Stimulated activated CD8-positive, alpha-beta memory T cell treated with anti-CD3 and anti-CD28 coated beads, Interleukin-4, amount 100 ng/mL, for 1 hour (primary cell): ENCODE measurements at places on chromosomes 2 and 18.

DNA sequence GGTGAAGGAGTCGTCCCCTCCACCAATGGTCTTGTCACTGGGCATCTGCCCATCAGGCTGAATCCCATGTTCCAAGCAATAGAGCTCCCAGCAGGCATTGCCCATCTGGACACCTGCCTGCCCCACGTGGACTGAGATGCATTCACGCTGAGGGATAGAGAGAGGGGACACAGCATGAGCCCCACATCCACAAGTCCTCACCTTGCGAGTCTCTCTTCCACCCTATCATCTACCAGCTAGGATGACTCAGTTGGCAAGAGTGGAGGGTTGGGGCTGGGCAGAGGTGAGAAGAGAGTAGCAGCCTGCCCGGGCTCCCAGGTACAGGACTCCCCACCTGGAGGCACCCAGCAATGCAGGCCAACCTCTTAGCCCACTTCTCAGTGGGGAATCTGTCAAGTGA is 959 bp upstream of the TUBA4B start:
- no peak for DNase-seq

- DNase-seq = no peak
Observed at GRCh38 chr18:3924455-3924854, 474.5 kb downstream of the TGIF1 start.

DNA sequence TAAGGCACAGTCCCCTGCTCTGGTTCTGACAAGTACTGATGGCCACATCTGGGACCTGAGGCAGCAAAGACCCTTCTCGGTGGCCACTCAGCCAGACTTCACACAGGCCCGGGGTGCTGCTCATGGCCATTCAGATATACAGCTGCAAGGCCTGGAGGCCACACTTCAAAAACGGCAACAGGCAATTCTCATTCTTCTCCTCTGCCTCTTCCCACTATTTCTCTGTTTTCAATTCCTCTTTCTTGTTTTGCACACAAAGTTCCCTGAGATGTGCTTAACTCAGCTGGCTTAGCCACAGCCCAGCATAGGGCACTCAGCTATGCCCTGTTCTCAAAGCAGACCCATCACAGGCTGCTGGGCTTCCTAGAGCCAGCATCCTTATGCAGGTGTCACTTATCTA is 29.9 kb downstream of the PTPN18 start:
- DNase-seq = no peak

GRCh38 chr2:182971820-182972547 is 66.3 kb downstream of the NCKAP1 start:
- no peak for DNase-seq

- DNase-seq = no peak
Observed at GRCh38 chr2:97950329-97951154, 45.2 kb downstream of the TMEM131 start.

GRCh38 chr2:224366267-224366844 is 35.6 kb downstream of the FAM124B start:
- DNase-seq = no peak

GRCh38 chr2:224023188-224023587 is 15.9 kb downstream of the SERPINE2 start:
- no peak for DNase-seq

DNA sequence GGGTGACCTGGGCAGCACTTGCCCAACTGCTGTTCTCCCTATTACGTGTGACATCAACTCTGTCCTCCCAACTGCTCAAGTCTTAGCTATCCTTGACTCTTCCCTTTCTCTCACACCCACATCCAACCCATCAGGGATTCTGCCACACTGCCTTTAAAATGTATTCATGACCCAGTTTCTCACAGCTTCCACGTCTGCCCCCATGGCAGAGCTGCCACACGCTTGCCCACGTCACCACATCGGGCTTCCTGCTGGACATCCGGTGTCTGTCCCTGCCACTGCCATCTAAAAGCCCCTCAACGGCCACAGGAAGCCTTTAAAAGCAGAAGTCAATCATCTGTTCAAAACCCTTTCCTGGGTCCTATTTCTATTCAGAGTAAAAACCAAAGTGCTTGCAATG is 233.1 kb upstream of the POU3F3 start:
- DNase-seq = no peak

DNA sequence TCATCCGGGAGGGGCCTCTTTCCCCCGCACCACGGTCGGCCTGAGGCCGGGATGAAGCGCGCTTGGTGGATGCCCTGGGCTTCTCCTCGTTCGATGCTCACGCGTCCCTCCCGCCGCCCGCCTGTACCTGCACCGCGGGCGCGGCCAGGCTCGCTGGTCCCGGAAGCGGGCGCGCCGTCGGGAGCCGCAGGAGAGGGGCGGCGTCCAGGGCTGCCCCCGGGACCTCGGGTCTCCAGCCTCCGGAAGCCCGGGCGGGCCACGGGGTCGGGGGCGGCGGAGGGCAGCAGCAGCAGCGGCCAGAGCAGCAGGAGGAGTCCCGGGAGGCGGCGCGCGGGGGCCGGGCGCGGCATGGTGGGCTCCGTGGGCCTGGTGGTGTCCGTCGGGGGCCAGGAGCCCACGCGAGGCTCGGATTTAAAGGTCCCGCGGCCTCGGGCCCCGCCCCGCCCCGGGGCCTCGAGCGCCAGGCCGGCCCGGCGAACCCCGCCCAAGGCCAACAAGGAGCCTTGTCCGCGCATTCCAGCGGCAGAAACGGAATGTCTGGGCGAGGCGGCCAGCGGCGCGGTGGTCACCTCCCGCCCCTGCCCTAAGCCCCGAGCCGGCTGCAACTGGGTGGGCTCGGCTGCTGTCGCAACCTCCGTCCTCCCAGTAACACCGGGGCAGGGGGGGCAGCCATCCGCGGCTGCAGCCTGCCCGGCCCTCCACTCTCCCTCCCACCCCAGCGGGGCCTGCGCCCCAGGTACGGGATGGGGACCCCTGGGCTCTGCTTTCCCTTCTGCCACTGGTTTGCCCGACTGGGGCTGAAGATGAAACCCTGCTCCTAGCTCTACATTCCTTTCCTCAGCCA is at the start of gene MATN3:
MATN3 (minus strand) TSS at position 387 of the 844 bp plus-strand sequence; CDS start at position 350, 37 bp downstream.
- DNase-seq = no peak

GRCh38 chr2:171238946-171239345 is 78.3 kb upstream of the TLK1 start:
- no peak for DNase-seq

DNA sequence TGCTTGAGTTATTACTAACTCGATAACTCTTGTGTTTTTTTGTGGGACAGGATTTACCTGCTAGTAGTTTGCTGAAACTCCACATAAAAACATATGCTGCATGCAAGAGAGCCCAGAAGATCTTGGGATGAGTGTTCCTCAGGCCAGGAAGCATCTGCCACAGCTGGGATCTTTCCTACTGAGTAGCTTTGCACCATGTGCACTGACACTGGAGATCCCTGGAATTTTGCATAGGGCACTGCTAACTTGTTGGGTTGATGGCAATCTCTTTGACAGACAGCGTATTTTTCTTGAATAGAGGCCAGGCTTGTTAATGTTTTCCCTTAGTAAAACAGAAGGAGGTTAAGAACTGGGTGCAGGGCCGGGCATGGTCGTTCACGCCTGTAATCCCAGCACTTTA is 808 bp upstream of the SERPINB11 start:
- DNase-seq = no peak

GRCh38 chr18:78603102-78603983 is 376.3 kb upstream of the SALL3 start:
- DNase-seq = no peak

GRCh38 chr18:75142677-75143076 is 66.3 kb downstream of the PTGR3 start:
- DNase-seq = no peak

DNA sequence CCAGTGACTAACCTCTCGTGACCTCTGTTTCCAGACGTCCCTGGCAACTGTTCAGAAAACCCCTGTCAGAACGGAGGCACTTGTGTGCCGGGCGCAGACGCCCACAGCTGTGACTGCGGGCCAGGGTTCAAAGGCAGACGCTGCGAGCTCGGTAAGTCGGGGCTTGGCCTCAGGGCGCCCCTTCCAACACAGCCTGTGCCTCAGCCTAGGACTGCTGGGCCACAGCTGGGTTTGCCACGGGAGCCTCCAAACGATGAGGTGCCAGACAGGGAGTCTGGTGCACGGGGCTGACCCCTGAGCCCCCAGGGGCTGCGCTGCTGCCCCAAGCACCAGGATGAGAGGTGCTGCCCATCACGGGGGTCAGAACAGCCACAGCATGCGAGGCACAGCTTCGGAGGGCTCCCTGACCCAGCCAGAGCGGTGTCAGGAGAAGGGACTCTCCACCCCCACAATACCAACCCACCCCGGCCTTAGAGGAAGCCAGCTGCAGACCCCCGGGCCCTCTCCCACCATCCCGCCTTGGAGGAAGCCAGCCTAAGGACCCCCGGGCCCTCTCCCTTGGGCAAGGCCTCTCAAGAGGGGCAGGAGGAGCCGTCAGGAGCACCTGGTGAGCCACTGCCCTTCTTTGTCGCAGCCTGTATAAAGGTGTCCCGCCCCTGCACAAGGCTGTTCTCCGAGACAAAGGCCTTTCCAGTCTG is 20.3 kb downstream of the MTERF4 start:
- no peak for DNase-seq

GRCh38 chr2:109351164-109351756 is 222.3 kb downstream of the SH3RF3 start:
- no peak for DNase-seq

DNA sequence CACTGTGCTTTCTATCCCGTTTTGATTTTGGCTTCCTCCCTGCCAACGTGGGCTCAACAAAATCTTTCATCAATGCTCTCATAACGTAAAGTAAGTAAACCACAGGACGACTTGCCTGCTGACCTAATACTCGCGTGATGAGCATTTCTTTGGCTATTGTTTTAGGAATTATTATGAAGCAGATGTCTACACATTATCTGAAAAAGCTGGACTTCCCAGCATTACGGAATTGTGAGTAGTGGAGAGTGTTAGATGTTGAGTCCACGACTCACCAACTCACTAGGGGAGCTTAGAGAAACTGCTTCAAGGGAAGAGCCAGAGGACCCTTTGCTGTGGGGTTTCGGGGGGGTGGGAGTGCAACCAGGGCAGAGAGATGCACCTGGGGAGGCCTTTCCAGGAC is 21.9 kb downstream of the HJURP start:
- DNase-seq = no peak

DNA sequence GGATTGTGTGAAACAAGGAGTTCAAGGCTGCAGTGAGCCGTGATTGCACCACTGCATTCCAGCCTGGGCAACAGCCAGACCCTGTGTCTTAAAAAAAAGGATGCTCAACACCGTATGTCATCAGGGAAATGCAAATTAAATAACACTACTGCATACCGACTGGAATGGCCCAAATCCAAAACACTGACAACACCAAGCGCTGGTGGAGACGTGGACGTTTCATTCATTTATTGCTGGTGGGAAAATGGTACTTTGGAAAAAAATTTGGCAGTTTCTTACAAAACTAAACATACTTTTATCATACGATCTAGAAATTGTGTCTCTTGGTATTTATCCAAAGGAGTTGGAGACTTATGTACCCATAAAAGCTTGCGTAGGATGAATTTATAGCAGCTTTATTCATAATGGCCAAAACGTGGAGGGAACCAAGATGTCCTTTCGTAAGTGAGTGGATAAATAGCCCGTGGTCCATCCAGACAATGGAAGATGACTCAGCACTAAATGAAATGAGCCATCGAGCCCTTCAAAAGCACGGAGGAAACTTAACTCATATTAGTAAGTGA is 24.2 kb downstream of the NEU4 start:
- DNase-seq = no peak

- no peak for DNase-seq
Observed at GRCh38 chr2:25521665-25522387, 151.6 kb downstream of the DTNB start.

DNA sequence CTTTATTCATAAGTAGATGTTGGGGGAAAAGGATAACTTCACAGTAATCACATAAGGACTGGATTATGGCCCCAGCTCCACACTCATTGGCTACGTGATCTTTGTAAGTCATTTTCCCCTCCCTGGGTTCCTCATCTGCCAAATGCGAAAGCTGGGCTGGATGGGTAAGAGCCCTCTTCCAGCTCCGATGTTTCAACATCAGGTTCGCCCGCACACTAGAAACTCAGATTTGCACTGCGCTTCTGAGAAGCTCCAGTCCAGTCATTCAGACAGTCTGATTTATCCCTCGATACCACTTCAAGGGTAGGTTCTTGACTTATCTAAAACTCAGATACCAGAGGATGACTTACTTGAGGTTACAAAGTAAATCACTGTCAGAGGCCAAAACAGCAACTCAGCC is 31.0 kb upstream of the RMDN2 start:
- DNase-seq = no peak

GRCh38 chr2:16349811-16350210 is 315.8 kb downstream of the CYRIA start:
- no peak for DNase-seq

- DNase-seq = no peak
Observed at GRCh38 chr18:10397004-10397403, 57.4 kb upstream of the APCDD1 start.

GRCh38 chr18:13446610-13447461 is 228.3 kb downstream of the LDLRAD4 start:
- no peak for DNase-seq

GRCh38 chr18:39602131-39602530 is 2036.5 kb upstream of the CELF4 start:
- no peak for DNase-seq

DNA sequence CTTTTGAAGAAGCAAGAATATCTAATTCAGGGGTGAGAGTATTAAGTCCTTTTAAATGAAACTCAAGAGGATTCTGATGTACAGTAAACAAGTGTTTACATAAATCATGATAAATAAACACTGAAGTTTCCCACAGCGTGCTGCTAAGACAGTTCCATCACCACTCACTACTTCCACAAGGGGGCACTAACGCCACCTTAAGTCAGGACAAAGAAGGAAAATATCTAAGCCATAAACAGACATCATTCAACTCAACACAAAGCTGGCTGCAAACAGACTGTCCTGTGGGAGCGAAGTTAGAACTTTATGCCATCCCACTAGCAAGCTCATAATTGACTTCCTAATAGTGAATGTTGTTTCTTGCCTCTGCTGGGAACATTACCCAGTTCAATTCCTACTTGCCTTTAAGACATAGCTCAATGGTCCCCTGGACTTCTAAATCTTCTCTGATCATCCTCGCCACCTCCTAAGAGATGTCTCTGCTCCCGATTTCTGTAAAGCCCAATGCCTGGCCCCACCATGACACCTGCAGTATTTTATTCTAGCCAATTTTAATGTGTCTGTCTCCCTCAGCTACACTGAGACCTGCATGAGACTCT is 36.5 kb downstream of the MRPL44 start:
- DNase-seq = peak; percentile 35

DNA sequence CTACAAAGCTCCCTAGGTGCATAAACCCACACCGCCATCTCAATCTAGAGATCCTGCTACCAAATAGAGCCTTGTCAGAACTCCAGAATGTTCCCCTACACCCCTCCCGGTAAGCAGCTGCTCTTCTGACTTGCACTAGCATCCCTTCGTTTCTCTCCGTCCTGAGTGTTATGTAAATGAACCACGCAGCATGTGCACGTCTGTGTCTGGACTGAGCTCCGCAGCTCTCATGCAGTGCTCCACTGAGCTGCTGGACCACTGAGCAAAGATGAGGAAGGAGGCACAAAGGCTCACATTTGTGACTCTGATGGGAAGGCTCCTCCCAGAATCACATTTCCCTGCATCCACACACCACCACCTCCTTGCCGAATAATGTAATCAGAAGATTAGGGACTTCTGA is 203.6 kb downstream of the MYT1L start:
- DNase-seq = no peak
